Activated T-helper 1 cell treated with anti-CD3 and anti-CD28 coated beads, Interleukin-2, amount 50 U/mL, for 16 hours (primary cell): ENCODE measurements at places on chromosomes 2 and 18.

DNA sequence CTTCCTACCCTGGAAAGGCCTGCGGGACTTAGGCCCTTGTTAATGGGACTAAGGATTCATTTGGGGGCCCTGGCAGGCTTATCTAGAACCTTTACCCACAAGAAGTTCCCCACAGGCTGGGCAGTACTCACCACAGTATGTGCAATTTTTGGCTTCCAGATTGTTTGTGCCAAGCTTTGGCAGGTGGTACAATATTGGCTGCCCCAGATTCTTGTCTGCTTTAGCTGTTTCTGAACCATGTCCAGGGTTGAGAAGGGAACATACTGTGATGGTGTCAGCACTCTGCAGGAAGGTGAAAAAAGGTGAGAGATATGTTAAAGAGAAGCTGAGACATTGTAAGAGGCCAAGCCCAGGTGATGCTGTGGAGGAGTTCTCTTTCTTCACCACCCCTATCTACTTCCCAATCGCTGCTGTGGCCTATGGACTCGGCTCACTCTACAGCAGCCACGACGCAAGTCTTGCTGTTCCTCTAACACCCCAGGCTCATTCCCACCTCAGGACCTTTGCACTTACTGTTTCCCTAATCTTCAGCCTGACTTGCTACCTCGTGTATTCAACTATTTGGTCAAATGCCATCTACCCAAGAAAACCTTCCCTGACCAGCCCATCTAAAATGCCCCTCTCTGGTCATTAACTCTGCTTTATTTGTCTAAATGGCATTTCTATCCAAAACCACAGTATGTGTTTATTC is 9.2 kb downstream of the SLC4A5 start:
- DNase-seq = no peak

DNA sequence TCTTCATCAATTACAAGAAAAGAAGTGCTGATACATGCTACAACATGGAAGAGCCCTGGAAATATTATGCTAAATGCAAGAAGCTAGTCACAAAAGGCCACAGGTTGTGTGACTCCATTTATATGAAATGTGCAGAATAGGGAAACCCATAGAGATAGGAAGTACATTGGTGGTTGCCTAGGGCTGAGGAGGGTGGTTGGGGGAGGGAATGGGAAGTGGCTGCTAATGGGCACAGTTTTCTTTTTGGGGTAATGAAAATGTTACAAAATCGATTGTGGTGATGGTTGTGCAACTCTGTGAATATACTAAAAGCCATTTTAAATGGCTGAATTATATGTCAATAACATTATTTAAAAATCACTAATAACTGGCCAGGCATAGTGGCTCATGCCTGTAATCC is 24.3 kb upstream of the RESP18 start:
- no peak for DNase-seq

- no peak for DNase-seq
These were observed 145.2 kb downstream of the DTNB start for GRCh38 chr2:25528173-25528572.

GRCh38 chr18:72502671-72503431 is 41.3 kb downstream of the CBLN2 start:
- no peak for DNase-seq

- DNase-seq = no peak
These were observed 214.2 kb downstream of the PTGR3 start for GRCh38 chr18:74994502-74995418.

GRCh38 chr2:94956797-94957391 is 68.6 kb upstream of the MAL start:
- DNase-seq = no peak

- no peak for DNase-seq
These were observed 39.7 kb downstream of the HS6ST1 start for GRCh38 chr2:128279009-128279408.

- no peak for DNase-seq
These were observed 59.3 kb upstream of the B3GNT7 start for GRCh38 chr2:231336236-231336635.

GRCh38 chr2:200404615-200405014 is 98.1 kb downstream of the SPATS2L start:
- DNase-seq = no peak

GRCh38 chr18:9825571-9826073 is 60.2 kb upstream of the TXNDC2 start:
- DNase-seq = no peak

DNA sequence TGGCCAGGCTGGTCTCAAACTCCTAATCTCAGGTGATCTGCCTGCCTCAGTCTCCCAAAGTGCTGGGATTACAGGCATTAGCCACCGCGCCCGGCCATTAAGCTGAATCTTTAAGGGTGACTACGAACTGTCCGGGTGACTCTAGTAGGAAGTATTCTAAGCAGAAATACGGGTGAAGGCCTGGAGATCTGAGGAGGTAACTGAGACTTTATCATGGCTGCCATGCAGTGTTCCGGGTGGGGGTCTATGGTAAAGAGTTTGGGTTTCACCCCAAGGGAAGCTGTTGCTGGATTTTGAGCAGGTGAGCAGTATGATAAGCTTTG is 20.1 kb upstream of the ROCK2 start:
- DNase-seq = no peak

GRCh38 chr18:62371436-62371835 is 46.3 kb downstream of the TNFRSF11A start:
- no peak for DNase-seq

DNA sequence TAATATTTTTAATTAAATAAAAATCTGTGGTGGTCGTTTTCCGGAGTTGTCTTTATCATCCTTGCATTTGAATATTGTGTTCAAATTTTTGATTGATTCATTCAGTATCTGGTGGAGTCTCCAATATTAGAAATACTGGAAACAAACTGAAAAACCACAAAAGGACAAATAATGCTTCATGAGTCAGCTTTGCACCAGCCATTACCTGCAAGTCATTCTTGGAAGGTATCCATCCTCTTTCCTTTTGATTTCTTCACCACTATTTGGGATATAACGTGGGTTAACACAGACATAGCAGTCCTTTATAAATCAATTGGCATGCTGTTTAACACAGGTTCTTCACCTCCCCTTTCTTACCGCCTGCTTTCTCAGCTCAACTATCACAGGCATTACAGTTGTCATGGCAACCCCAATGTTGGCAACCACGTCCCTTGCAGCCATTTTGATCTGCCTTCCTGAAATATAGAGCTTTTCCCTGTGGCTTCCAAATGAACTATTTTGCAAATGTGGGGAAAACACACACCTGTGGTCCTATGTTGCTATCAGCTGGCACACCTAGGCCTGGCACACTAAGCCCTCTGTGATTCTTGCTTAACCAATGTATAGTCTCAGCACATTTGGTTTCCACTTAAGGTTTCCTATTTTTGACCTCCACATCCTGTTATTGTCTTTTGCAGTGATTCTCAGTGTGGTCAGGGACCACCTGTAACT is 6.5 kb downstream of the CTLA4 start:
- DNase-seq = no peak

- no peak for DNase-seq
These were observed 193.7 kb downstream of the RND3 start for GRCh38 chr2:150293771-150294170.

DNA sequence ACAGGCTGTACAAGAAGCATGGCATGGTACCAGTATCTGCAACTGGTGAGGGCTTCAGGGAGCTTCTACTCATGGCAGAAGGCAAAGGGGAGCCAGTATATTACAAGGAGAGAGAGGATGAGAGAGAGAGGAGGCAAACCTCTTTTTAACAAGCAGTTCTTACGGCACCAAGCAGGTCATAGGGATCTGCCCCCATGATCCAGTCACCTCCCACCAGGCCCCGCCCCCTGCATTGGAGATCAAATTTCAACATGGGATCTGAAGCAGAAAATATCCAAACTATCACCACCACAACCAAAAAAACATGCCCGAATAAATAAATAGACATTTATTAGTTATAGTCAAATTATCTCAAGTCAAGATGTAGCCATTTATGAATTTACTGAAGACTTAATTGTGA is 14.5 kb upstream of the SLC35F5 start:
- DNase-seq = no peak

DNA sequence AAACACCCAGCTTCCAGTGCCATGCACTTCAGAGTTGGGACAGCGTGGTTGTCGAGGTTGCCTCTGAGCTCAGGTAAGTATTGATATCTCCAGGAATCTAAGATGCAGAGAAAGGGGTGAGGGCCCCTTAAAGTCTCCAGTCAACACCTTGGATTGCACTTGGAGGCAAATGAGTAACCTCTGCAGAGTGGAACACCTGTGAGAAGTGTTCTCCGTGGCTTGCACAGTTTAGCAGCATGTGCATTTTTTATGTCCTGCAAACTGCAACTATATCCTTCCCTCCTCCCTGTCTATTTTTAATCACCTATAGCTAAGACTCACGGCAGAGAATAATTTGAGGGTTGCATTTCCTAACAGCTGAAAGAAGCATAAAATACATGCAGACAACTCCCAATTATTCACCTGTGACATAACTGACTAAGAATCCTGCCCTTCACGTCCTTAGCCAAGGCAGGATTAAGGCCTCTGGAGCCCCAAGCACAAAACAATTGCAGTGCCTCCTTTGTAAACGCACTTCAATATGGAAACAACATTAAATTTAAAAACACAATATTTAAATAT is 1.6 kb upstream of the ZNF385B start:
- no peak for DNase-seq

DNA sequence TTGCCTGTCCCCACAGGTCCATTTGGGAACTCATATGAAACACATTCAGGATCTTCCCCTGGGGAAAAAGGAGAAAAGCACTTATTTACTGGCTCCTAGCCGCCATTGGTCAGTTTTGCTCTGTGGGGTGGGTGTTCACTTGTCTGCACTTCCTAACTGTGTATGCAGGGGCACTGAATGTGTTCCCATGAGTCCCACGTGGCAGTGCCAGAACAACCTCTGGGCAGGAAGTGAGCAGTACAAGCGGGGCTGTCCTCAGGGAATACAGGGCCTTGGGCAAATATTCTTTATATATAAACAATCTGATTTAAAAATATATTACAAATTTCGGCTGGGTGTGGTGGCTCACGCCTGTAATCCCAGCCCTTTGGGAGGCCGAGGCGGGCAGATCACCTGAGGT is 21.8 kb upstream of the CTIF start:
- no peak for DNase-seq

GRCh38 chr2:129575431-129575830 is 404.0 kb upstream of the RAB6C start:
- DNase-seq = no peak

- DNase-seq = no peak
These were observed 43.9 kb upstream of the PLEKHM3 start for GRCh38 chr2:208069186-208069585.

GRCh38 chr18:68449292-68449691 is 265.6 kb downstream of the TMX3 start:
- no peak for DNase-seq

GRCh38 chr2:26469092-26469710 is 8.7 kb downstream of the OTOF start:
- peak; percentile 26 for DNase-seq

- DNase-seq = no peak
These were observed 72.0 kb downstream of the NYAP2 start for GRCh38 chr2:225471482-225471881.
